T follicular helper cell (primary cell): ENCODE measurements at places on chromosomes 12 and 14.

- DNase-seq = no peak
Measured at GRCh38 chr14:90114554-90114953, 52.8 kb downstream of the KCNK13 start.

DNA sequence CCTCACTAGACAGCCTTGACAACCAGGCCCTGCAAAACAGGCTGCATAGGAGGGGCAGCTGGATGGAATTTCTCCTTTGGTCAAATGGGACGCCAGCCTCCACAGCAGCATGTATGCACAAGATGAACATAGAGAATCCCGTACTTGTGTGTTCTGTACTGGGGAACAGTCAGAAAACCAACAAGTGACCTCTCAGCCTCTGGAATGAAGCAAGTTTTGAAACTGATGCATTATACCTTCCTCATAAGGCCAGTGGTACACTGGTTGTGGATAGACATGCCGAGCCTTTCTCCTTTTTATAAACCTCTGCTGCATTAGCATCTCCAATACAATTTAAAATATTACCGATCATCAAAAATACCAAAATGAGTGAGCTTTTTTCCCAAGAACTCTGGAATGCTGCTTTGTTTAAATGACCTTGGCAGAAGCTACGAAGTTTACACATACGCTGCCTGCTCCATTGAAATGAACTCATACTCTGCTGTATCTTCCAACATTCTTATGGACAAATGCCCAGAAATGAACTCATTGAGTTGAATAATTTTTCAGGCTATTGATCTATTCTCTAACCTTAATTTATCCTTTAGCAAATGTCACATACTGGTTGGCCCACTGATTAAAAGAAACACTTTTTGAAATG, 47.6 kb upstream of the FERMT2 start:
- no peak for DNase-seq

GRCh38 chr14:39276005-39276404, 42.3 kb downstream of the MIA2 start:
- DNase-seq = no peak

- no peak for DNase-seq
Measured at GRCh38 chr12:106780010-106780631, 5.6 kb downstream of the RIC8B start.

DNA sequence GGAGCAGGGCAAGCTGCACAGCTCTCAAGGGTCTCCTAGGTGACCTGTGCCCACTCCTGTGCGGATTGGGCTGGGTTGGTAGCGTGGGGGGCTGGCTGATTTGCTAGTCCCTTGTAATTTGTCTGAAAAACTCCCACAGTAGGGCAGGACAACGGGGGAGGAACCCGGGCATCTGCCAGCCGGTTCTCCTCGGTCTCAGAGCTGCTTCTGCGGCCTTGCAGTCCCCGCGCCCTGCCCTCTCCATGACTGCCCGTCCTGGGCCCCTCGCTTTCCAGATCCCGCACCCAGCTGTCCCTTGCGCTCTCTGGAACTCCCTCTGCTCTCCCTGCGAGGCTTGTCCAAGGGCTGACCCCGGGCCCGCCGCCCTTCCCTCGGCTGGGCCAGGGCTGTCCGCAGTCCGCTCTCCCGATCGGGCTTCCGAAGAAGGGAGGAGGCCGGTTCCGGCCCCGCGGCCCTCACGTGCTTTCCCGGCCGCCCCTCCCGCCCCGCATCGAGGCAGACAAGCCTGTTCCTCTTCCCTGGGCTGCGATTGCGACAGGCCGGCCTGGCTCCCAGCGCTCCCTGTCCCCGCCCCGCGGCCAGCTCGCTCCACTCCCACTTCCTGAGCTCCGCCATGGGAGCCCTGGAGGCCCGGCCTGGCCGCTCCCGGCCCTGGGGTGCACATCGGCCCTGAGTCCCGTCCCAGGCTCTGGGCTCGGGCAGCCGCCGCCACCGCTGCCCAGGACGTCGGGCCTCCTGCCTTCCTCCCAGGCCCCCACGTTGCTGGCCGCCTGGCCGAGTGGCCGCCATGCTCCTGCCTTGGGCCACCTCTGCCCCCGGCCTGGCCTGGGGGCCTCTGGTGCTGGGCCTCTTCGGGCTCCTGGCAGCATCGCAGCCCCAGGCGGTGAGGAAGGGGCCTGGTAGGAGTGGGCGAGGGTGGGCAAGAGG, at the start of gene LTBR:
TSS of gene LTBR (plus strand) at position 591 of the 927 bp plus-strand sequence. CDS start at position 788, 197 bp downstream.
- DNase-seq = no peak

DNA sequence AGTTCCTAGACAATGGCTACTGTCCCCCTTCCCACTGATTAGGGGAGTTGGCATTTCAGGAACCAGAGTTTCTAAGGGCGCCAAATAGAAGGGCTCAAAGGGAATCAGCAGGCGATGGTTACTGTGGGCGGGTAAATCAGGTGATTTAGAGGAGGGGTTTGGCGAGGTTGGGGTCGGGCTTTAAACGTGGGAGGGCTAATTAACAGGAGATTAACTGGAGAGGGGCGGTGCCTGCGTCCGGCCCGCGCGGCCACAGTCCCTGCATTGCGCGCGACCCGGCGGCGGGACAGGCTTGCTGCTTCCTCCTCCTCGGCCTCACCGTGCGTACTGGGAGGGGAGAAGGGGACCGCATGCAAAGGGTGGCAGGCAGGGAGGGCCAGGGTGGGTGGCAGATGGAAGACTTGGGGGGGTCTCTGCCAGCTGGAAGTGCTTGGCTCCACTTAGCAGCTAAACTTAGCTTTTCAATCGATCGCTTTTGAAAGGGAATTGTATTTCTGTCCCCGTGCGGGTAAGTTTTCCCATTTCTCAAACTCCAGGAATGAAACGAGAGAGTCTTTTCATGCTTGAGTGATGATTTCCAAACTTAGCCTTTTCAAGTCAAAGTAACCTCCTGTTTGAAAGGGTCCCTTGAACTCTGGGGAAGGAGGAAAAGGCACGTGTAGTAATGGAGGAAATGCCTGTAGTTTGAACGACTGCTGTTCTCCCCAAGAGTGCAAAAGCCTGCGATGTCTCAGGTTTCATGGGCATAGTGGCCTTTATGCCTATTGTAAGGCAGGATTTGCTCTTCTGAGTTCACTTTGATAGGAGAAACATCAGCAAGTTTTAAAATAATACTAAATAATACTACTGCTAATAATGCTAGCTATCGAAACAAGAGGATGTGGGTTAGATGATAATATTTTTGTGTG, at the start of gene MGST1:
TSS of gene MGST1 (plus strand) at position 255 of the 908 bp plus-strand sequence. CDS start 6,608 bp downstream, outside the sequence.
- DNase-seq = no peak

- no peak for DNase-seq
Measured at GRCh38 chr12:109082751-109083150, 10.5 kb downstream of the ALKBH2 start.

DNA sequence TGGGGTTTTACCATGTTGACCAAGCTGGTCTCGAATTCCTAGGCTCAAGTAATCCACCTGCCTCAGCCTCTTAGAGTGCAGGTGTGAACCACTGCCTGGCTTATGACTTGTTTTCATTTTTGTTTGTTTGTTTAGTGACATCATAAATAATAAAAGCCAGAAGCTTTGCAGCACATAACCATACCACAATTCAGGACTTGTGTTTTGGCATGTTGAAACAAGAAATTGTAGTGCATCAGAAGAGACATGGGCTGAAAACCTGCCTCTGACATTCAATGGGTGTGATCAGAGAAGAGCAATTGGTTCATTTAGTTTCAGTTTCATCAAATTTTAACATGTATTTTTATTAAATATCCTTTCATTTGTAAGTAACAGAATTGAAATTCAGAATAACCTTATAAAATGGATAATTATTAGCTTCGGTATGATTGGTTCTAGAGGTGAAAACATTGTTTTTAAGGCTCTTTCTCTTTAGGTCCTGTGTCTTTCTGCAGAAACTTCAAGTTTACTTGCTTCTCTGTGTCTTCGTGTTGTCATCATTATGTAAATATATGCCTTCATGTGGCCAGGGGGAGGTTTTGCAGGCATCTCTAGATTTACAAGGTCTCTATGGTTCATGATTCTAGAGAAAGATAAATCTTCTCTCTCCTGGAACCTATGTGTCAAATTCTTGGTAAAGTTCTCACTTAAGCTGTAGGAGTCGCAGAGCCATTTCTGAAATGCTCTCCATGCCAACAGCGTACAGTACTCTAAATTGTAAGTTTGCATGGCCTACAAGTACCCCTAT, 312.0 kb downstream of the KCNC2 start:
- DNase-seq = no peak

- no peak for DNase-seq
Measured at GRCh38 chr12:52873513-52873831, 24.7 kb upstream of the KRT78 start.

DNA sequence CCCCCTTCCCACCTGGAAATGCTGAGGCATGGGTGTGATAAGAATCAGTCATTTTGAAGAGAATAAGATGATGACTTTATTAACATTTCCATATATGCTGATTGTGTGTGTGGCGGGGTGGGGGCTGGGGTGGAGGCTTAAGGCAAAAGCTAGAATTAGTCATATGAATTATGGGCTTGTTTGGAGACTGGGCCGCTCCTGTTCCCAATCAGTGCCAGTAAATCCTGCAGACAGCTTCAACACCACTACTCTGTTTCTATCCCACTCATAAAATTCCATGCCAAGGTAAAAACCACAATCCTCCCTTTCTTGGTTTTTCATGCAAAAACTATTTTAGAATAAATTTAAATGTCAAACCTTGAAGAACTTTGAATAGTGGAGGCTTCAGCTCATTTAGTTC, 29.9 kb upstream of the SLC38A2 start:
- no peak for DNase-seq

DNA sequence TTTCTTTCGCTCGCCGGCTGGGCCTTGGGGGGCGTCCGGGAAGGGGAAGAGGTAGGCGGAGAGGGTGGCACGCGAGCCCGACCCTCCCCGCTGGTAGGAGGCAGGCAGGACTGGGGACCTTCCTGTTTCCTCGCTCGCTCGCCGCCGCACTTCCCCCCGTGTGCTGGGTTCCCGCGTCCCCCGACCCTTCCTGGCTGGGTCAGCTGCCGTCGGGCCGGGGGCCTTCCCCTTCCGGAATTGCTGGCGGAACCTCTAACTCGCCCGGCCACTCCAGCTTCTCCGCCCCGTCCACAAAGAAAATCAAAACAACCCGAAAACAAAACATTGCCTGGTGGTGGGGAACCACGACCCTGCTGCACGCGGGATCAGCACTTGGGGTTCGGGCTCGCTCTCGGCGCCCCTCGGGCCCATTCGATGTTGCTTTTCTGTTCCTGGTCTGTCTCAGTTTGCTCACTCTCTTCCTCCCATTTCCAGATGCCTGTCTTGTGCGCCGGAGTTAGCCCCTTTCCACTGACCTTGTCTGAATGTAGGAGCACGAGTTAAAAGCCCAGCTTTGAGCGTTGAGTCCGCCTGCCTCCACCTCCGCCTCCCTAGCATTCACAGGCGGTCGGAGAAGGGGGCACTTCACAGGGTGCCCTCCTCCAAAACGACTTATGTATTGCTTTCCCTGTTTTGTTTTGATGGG, 581 bp downstream of the PAPOLA start:
- DNase-seq = no peak

DNA sequence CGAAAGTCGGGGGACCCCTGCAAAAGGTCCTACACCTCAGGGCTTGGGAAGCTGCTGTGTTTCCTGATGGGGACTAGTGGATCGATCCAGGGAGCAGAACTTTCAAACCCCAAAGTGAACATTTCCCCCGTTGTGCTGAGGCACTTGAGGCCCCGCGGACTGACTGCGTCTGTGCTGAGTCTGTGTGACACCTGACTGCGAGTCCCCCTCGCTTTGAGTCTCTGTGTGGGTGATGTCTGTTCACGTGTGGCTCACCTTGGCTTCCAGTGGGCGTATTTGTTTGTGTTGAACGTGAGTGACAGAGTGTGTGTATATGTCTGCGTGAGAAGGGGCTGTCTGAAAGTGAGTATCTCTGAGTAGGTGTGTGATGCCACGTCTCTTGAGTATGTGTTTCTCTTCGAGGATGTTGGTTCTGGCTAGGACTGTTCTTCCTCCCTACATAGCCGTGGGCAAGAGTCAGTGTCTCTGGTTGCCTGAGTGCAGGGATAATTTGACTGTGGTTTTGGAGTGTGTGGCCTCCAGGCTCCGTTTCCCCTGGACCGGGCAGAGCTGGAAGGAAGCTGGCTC, 1.3 kb downstream of the TEAD4 start:
- DNase-seq = no peak

DNA sequence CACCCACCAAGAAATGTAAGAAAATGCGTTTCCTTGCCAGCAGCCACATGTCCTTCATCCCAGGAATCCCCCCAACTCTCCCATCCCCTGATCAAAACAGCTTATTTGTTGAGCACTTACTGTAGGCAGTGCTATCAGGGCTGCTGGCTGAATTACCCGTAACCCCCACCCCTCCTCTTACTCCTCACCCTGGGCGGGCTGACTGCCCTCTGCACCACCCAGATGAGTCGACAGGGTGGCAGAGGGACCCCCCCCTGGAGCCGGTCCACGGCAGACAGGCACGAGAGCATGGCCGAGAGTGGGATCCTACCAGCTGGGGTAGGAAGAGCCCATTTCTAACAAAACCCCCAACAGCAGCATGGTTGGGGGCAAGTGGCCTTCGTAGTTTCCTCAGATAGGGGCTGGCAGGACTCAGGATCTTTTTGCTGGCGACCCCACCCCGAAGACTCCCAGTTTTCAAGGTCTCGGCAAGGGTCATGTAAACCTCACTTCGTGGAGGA, 1.1 kb upstream of the RHOF start:
- no peak for DNase-seq

DNA sequence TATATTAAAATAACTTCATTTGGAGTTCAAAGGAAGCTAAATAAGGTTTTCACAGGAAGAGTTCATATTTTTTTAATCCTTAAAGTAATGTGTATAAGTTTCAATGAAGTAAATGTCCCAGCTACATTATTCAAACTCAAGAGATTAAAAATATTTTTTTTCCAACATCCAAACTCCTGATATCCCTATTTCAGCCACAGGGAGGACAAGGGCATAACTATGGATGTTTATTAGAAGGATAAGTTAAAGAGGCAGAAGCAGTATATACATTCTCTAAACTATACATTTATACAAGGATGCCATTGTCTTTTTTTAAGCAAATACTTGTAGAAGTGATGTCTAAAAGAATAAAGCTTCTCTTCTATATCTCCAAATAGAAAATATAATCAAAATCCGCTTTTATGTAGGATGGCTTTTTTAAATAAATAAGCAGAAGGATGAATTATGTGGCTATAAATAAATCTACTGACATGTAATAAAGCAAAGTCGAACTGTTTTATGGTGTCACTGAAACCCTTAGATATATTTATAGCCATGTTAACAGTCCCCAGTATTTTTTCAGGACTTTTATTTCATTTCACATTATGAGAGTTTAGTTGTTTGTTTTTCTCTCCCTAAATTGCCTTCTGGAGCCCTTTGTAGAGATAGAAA, 936.5 kb downstream of the DIO2 start:
- no peak for DNase-seq

DNA sequence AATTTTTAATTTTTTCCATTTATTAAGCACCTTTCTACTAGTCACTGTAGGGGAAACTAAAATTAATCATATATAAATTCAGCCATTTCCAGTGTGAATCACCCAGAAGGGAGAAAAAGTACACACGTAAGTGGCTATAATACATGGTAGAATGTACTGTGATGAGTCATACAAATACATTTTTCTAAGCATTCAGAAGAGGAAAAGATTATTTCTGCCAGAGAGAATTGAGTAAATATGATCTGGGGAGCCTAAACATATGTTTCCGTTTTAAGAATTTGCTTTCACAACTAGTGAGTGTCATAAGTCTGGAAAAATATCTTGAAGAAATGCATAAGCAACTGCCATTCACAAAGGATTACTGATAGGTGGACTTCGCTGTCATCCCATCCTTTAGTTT, 102.8 kb downstream of the TGFB3 start:
- DNase-seq = no peak
